ENCODE measurements at places on chromosomes 5 and 9.

- DNase-seq: peak; percentile 32
These were observed 11.5 kb downstream of the SMIM3 start for GRCh38 chr5:150789943-150790611.

GRCh38 chr9:99024959-99025358 is 80.0 kb upstream of the TGFBR1 start:
- no peak for DNase-seq

GRCh38 chr5:66669086-66669861 is 73.1 kb downstream of the MAST4 start:
- DNase-seq: no peak

DNA sequence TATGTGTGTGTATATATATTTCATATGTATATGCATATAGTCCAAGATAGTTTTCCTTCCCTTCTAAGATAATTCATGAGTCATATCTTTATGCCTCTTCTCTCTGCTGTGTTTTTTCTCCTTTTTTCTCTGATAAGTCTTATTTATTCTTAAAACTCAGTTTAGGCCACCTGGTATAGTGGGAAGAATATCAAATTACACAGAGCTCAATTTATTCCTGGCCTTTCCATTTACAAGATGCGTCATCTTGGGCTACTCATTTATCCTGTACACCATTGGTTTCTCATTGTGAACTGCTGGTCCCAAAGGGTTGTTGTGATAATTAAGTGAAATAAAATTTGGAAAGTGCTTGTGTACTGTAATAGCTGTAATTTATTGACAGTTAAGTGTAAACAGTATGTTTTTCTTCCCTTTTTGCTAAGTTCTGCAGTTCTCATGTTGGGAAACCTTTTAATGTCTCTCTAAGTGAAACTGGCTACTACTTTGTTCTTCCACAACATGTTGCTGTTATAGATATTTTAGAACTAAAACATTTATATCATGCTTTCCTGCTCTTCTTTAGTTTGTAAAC is 19.4 kb downstream of the CCDC171 start:
- DNase-seq: no peak

- DNase-seq: peak; percentile 62
These were observed 460 bp downstream of the DMRTA1 start for GRCh38 chr9:22446950-22447617.

GRCh38 chr5:19986031-19986619 is 1.9 kb downstream of the CDH18 start:
- DNase-seq: no peak

DNA sequence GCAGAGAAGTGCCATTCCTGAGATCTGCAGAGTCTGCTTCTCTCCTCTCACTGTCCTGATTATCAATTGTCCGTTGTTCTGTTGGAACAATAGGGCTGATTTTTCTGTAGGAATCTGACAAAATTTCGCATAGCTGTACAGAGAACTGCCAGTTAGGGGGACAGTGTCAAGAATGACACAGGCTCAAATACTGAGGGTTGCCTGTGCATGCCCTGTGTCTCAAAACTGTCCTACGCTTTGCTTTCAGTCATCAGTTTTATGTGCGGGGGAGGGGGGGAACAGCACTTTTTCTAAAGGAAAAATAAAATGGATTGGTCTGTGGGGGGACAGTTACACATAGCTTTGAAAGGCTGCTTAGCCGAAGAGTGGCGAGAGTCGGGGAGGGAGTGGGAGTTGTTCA is 248.6 kb downstream of the PDZD2 start:
- no peak for DNase-seq

- DNase-seq: no peak
These were observed 151.4 kb downstream of the HSD17B3 start for GRCh38 chr9:96150324-96151227.

DNA sequence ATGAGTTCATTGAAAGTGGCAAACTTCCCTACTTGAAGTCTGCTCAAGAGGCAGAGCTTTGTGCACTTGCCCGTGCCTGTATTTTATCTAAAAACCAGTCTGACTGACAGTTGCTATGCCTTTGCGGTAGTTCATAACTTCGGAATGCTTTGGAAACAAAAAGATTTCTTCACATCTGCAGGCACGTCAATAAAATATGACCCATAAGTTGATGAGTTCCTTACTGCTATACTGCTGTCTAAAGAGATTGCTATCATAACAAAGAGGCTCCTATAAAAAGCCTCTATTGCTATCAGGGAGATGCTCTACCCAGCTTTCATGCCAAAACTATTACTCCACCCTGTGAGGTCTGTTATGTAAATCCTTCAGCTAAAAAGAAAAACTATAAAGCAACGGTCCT is 25.4 kb upstream of the RNF20 start:
- no peak for DNase-seq
